ENCODE measurements at places on chromosomes 16 and 17. TPM values are rescaled to one million over a fixed set of nuclear protein-coding genes. Genes with fewer than 3 reads are reported as not detected.

NLRC3 gene
- 0.18 TPM for total RNA-seq

ASPHD1 gene
- 2.8 TPM for total RNA-seq

NATD1 gene
- 6.7 TPM for total RNA-seq

GUCY2D gene
- not detected for total RNA-seq

SPN gene
- 0.07 TPM for total RNA-seq
